Suprapubic skin (tissue), 4 donors: ENCODE measurements at places on chromosomes 12 and 14.
A peak's percentile ranks its signal among the peaks of the same experiment; 100 is the strongest.

DNA sequence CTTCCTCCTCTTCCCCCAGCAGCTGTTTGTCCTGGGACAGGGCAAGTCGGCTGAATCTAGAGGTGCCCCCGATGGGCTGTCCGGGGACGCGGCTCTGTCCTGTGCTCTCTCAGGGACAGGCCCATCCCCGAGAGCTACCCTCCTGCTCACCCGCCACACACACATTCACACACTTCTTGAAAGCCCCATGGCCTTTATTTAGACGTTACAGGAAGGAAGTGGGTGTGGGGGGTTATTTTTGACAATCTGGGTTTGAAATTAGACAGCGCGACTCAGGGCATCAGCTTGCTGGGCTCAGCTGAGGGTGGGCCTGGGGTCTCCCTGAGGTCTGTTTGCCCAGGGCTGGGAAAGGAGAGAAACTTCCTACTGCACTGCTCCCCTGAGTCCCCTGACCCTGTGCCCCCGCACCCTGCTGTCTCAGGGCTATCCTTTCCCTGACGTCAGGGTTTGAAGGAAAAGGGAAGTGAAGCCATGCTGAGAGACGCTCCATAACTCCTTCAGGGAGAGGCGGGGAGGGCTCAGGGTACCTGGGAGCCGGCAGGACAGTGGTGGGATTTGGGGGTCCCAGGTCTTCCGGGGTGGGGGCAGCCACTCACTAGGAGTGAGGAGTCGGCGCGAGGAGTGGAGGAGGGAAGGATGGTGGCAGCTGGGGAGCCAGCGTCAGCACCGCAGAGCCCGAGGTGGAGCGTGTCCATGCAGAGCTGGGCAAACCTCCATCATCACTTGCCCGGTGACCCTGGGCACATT lies 8.1 kb downstream of the PTPN6 start:
- no peak for DNase-seq

- no peak for DNase-seq
Measured at GRCh38 chr12:131134523-131135310, 181.0 kb downstream of the ADGRD1 start.

- no peak for DNase-seq
Measured at GRCh38 chr12:61713121-61713520, 547.1 kb upstream of the USP15 start.

GRCh38 chr14:89187501-89187900 lies 229.5 kb downstream of the FOXN3 start:
- no peak for DNase-seq

DNA sequence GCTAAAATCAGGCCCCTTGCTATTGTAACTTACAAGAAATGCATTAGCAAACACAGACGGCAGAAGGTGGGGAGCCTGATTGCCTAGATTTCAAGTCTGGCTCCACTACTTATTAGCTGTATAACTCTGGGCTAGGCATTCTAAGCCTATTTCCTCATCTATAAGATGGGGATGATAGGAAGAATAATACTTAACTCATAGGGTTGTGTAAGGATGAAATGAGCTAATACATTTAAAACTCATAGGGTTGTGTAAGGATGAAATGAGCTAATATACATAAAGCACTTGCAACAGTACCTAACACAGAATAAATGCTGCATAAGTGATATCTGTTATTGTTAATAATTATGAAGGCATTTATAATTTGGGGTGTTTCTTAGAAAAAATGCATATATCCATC lies 60.1 kb upstream of the DIO2 start:
- no peak for DNase-seq

- no peak for DNase-seq
Measured at GRCh38 chr12:9897535-9897934, 16.2 kb downstream of the KLRF2 start.

GRCh38 chr14:94100847-94101246 lies 9.7 kb upstream of the IFI27 start:
- DNase-seq: no peak

GRCh38 chr12:113831016-113831415 lies 135.1 kb downstream of the RBM19 start:
- no peak for DNase-seq

- no peak for DNase-seq
Measured at GRCh38 chr14:99093532-99094517, 178.2 kb downstream of the BCL11B start.

GRCh38 chr12:93174048-93174447 lies 203.7 kb upstream of the NUDT4 start:
- no peak for DNase-seq

- no peak for DNase-seq
Measured at GRCh38 chr14:70050136-70050535, 138.6 kb downstream of the SLC8A3 start.

DNA sequence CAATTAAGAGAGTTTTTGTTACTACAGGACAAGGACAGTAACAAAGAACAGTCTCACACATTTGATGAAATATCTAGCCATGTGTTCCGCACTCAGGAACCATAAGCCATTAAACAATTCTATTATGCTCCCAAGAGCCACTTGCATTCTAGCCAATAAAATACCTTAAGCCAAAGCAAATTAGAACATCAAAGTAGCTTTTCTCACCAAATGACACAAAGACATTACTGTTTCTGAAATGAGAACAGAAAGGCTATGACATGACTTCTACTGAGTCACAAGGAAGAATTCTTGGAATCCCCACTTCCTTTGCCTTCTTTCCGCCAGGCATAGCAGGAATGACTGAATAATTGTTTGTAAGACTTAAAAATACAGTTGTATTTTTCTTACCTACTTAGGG lies 445.8 kb downstream of the ATP23 start:
- DNase-seq: no peak

GRCh38 chr12:62868820-62869219 lies 66.1 kb downstream of the PPM1H start:
- DNase-seq: no peak

GRCh38 chr12:56158926-56159461 lies 835 bp downstream of the MYL6 start:
- peak; percentile 93 for DNase-seq

GRCh38 chr12:68631227-68631626 lies 20.5 kb downstream of the RAP1B start:
- DNase-seq: no peak
